ENCODE measurements at places on chromosomes 16 and 17. TPM values are rescaled to one million over a fixed set of nuclear protein-coding genes. Genes with fewer than 3 reads are reported as not detected.

The TNFRSF12A gene
- total RNA-seq: 1.3 TPM

The CD68 gene
- total RNA-seq: 12.9 TPM

The ABCC3 gene
- 0.44 TPM for total RNA-seq

The SPATA20 gene
- total RNA-seq: 72.2 TPM

The UBALD1 gene
- total RNA-seq: 31.7 TPM
